ENCODE measurements at places on chromosomes 2 and 18.

DNA sequence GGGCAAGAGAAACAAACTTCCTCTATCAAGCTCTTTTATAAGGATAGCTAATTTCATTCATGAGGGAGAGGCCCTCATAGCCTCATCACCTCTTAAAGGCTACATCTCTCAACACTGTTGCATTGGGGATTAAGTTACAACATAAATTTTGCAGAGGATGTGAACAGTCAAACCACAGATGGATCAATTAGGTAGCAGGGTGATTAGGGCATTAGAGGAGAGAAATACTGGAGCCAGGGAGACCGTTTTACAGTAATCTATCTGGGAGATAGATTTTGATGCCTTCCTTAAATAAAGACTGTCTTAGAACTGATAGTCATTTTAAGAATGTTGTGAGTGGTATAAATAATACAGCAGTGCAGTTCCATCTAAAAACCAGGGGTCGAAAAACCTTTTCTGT is 258.9 kb downstream of the DCC start:
- DNase-seq = no peak

DNA sequence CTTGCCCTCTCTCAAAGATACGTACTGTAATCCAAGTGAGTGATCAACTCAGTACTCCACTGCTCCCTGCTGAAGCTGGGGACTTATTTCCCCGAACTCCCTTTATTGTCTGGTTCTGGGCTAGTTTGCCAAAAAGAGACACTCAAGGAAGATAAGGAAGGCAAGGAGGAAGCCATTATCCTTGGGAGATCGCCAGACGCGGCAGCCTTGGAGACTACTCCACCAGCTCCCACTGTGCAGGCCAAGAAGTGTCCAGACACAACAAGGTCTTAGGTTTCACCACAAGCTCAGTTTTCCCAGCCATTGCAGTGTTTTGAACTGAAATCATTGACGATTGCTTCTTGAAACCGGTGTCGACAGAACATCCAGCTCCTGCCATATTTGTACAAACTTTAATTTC is 439.6 kb upstream of the UBE2E3 start:
- DNase-seq = no peak

DNA sequence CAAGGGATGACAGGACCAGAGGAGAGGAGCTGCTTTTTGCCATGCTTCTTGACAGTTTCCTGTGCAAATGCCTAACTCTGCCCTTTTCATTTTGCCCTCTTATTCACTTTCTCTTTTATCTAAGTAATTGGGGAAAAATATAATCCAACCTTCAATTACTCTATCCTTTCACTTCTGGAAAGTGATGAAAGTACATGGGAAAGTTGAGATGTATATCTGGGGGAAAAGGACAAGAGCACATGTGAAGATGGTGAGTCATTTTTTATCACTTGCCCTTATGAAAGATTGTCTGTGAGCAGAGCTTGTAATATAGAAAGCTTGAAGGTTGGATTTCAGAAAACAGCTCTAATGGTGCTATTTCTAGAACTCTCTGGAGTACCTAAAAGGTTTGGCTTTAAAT is 1070.7 kb downstream of the CNTNAP5 start:
- DNase-seq = no peak

DNA sequence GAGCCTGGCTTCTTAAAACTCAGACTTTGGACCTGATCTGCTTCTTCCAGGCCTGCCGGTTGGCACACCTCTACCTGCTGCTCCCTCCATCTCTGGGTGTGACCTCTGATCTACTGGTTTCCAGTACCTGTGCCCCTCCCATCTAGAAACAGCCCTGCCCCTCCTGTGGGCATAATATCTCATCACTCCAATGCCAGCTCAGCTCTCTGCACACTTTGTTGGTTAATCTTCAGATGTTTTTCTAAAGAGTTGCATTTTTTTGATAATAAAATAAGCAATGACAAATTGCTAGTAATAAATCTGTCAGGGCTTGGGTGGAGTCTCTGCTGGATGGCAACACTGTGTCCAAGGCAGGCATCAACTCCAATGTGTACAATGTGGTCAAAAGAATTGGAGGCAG is 89.6 kb upstream of the PPP1CB start:
- no peak for DNase-seq

- DNase-seq = no peak
Observed at GRCh38 chr2:33678436-33678835, 79.3 kb upstream of the FAM98A start.

DNA sequence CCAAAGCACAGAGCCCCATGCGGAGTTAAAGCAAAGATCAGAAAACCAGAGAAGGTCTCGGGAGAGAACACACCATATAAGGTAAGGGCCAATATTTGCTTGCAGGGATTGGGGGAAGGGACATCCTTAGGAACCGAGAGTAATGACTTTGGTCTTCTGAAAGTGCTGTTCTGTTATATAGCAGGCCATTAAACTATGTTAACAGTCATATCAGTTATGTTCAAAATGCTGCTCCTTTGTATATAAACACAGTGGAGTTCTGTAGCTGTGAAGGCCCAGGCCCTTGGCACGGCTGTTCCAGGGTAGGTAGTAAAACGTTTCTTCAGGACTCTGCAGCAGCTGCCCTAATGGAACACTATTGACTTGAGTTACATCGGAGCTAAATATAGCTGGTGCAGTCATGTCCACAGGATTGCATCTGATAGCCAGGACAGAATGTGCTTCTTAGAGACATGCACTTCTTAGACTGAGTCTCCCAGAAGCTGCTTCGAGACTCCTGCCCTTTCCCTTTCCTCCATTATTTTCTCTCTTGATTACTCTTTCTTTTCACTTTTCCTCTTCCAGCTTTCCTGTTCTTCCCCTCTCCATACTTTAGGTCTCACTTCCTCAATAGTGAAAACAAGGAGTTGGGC is 122.4 kb downstream of the SETBP1 start:
- DNase-seq = no peak

- DNase-seq = no peak
Observed at GRCh38 chr2:225735844-225736243, 336.3 kb downstream of the NYAP2 start.

DNA sequence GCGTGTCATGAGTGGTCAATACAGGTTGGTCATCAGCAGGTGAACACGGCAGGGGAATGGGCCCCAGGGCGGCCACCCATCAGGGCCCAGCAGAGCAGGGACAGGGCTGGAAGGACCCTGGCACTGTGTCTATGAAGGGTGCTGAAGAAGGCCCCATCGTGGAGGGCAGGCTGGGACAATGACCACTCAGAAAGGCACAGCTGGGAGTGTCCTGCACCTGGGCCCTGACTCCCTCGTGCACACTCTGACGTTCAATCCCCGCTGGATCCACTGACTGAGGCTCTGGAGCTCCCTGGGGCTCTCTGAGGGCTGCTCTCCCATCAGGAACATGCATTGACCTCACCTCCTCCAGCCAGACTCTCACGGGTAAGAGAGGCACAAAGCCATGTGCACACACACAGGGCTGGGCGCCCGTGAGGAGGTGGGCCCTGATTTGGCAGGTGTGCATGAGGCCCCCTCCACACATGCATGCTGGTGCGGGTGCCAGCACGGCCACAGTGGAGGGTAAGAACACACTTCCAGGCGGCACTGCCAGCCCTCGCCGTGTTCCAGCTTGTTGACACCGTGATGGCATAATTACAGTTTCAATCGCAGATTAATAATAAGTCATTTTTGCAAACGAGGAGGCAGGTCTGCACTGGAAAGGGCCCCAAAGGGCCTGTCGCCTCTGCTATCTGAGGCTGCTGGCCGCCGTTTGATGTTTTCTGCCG is 58.5 kb downstream of the SMAD7 start:
- DNase-seq = no peak

DNA sequence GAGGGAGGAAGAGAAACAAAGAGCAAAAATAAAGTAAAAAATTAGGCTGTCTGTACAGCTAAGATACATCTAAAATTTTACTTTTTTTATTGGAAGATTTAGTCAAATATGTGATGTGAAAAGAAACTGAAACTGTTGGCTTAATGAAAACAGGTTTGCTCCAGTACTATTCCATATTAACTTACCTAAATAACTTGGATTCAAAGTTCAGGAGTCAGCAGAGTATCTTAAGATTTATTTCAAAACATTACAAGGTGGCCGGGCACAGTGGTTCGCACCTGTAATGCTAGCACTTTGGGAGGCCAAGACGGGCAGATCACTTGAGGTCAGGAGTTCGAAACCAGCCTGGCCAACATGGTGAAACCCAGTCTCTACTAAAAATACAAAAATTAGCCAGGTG is 197.9 kb downstream of the PDE11A start:
- DNase-seq = no peak

DNA sequence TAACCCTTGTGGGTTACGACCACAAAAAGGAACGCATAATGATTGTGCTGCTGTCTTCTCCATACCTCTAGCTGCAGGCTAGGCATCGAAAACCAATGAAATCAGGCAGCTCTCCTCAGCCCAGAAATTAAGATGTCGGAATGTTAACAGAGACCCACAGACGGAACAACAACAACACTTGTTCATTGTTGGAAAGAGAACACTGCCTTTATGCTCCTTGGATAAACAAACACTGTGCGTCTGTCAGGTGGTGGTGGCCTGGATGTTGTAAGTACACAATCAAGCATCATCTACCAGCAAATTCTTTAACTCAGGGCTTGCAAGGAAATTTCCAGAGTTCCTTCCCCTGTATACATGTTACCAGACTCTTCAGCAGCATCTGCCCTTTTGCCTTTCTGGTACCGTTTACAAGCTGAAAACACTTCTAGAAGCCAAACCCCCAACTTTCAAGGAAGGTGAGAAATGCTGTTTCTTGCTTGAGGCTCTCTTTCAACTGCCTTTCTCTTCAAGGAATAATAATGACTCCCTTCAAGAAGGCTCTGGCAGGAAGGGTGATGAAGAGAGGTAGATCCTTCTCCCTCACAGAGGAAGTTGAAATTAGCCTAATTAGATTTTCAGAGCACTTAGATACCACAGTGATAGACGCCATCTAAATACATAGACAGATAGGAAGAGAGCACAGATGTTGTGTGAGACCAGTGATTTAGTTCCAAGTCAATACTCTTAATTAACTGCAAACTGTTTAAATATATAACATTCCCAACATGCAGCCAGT is 332.7 kb downstream of the ZNF521 start:
- DNase-seq = no peak

- DNase-seq = no peak
Observed at GRCh38 chr2:118645876-118646275, 201.6 kb downstream of the EN1 start.

- DNase-seq = no peak
Observed at GRCh38 chr18:35642802-35643201, 61.3 kb downstream of the GALNT1 start.

DNA sequence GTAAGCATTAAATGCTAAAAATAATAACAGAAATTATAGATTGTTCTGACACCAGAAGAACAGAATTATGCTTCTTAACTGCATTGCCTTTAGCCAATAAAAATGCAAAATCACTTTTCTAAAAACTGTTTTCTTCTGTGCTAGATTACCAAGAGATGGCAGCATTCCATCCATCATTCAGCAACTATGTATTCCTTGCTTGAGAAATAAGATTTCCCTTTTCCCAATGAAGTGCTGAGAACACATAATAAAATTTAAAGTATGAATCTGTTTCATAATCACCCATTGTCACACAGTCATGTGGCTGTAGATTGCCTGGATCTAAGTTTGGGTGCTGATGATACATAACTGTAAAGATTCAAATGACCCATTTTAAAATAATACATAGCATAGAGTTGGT is 504.2 kb downstream of the TDRD15 start:
- DNase-seq = no peak

DNA sequence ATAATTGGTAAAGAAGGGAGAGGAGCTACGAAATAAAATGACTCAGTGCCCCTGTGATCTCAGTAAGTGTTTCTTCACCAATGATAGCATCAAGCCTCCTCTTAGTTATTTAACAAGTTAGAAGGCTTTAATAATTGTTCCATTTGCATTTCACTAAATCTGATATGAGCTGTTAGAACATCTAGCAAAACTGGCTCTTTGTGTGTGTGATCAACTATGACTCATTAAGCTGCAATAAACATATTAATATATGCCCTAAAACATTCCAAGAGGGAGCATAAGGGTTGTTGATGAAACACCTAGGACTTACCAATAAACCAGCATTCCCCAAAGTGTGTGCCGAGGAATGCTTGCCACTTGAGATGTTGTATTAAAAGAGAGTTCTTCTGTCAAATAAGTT is 115.2 kb downstream of the OSBPL6 start:
- DNase-seq = no peak

DNA sequence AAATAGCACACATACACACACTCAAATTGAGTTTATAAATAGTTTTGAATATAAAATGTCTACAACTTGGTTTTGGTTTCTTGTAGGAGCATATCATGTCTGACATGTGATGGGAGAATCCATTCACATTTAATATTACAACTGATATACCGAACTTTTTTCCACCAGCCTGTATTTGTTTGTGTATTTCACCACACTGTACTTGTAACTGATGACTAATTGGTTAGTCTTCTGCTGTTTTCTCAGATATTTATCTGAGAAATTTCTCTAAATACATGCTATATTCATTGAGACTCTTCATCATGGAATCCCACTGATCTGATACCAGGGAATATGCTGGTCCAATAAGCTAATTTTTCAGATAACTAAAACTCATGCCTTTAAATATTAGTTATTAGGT is 56.3 kb upstream of the UBXN4 start:
- no peak for DNase-seq

- no peak for DNase-seq
Observed at GRCh38 chr2:88074854-88075292, 7.2 kb downstream of the SMYD1 start.
